ENCODE measurements at places on chromosomes 6 and 20.

- no peak for DNase-seq
These were observed 159.1 kb upstream of the TOP1 start for GRCh38 chr20:40869218-40870147.

GRCh38 chr6:34644716-34645115 is 51.9 kb downstream of the ILRUN start:
- no peak for DNase-seq

GRCh38 chr6:2363211-2363610 is 117.8 kb upstream of the GMDS start:
- no peak for DNase-seq

- DNase-seq, result no peak
These were observed 143.1 kb upstream of the ARID1B start for GRCh38 chr6:156634048-156634447.

- DNase-seq, result no peak
These were observed 169.7 kb upstream of the SALL4 start for GRCh38 chr20:51972056-51972455.

GRCh38 chr6:90230548-90231215 is 66.0 kb downstream of the BACH2 start:
- no peak for DNase-seq

GRCh38 chr6:136510782-136511181 is 39.4 kb downstream of the MAP7 start:
- no peak for DNase-seq

DNA sequence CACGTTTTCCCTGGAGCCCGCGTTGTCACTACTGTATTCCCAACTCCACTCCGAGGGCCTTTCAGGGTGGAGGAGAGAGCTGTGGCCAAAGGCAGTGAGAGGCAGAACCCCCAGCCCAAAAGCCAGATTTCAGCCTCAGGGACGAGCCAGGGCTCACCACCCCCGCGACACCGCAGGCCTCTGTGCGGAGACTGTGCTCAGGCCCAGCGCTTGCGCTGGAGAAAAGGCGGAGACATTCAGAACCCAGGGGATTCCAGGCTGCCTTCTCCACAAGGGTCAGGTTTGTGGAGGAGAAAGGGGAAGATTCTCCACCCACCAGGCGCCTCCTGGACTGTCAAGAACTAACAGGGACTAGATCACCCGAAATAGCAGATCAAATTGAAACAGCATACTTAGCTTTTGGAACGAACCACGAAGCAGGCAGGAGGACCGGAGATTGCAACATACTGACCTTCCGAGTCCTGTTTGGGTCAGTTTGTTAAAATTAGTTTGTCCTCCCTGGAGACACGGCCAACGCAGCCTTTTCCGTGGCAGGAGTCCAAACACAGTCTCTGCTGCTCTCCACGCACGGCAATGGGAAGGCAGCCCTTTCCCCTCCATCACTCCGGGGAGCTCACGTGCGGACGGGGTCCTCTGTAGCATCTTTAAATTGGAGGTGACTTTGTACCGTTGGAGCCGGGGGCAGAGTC is 14.4 kb downstream of the DLL1 start:
- no peak for DNase-seq

GRCh38 chr6:43616725-43617472 is 12.2 kb downstream of the GTPBP2 start:
- DNase-seq, result no peak

GRCh38 chr6:147057705-147058342 is 146.4 kb upstream of the STXBP5 start:
- no peak for DNase-seq

DNA sequence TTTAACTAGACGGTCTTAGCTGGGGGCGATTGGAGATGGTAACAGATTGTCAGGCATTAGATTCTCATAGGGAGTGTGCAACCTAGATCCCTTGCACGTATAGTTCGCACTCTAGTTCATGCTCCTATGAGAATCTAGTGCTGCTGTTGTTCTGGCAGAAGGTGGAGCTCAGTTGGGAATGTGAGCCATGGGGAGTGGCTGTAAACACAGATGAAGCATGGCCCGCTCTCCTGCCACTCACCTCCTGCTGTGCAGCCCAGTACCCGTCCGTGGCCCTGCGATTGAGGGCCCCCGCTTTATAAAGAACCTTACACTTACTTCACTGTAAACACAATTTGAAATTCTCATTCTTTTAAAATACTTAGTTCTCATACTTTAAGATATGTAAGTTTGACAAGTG is 339.4 kb downstream of the CDH26 start:
- no peak for DNase-seq

- no peak for DNase-seq
These were observed 102.1 kb upstream of the STMND1 start for GRCh38 chr6:16999491-17000436.

GRCh38 chr6:35449287-35449881 is 2.8 kb upstream of the FANCE start:
- peak; percentile 39 for DNase-seq

GRCh38 chr20:13700761-13701160 is 62.0 kb upstream of the TASP1 start:
- DNase-seq, result no peak

- DNase-seq, result no peak
These were observed 336.9 kb downstream of the CD83 start for GRCh38 chr6:14454473-14454775.

GRCh38 chr6:145814035-145814500 is 527 bp downstream of the FBXO30 start:
- DNase-seq, result peak; percentile 44

DNA sequence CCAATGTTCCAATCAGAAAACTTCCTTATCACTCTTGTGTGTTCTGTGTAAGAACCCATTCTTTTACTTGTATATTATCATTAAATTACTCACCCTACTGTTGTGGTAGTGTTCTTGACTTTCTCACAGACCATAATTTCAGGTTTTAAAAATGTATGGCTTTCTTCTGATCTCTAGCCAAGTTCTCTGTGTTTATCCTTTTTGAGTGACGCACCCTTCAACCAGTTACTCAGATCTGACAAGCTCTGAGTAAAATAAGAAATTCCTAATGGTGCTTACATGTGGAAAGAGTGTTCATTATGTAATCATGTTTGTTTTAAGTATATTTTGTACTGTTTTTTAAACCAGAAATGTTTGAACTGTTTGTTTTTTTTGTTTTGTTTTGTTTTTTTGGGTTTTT is 11.0 kb downstream of the TBPL1 start:
- no peak for DNase-seq

DNA sequence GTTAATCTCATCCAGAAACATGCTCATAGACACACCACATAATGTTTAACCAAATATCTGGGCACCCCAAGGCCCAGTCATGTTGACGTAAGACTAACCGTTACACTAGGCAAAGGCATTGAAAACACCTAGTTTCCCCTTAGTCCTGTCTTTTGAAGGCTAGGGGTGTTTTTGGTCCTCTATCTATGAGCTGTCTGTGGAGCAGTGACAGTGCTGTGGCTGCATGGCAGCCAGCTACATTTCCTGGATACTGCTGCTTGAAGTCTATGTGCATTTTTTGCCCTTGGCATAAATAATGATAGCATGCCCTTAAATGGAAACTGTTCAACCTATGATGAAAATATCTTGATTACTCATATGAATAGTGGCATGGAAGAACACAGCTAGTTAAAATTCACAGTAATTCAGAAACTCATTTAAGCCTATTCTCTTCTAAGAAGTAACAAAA is 18.6 kb downstream of the FARS2 start:
- DNase-seq, result no peak

- no peak for DNase-seq
These were observed 339.4 kb downstream of the CDKAL1 start for GRCh38 chr6:20873425-20874190.

GRCh38 chr6:83862776-83863471 is 3.4 kb downstream of the CYB5R4 start:
- no peak for DNase-seq

DNA sequence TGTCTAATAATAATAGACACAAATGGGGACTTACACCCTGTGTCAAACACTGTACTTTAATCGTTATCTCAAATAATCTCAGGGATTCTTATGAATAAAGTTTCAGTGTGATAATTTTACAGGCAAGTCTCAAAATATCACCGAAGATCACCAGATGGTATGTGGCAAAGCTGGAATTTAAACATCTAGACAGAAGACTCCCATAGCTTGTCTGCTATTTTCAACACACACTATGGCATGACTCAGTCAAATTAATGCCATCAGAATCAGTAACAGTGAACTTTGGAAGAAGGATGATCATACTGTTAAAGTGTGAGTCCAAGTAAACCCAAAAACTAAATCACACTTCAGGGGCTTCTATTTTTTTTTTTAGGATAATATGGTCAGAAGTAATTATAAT is 867.6 kb upstream of the FLRT3 start:
- no peak for DNase-seq

GRCh38 chr6:152206072-152206818 is 398.8 kb downstream of the ESR1 start:
- DNase-seq, result no peak

DNA sequence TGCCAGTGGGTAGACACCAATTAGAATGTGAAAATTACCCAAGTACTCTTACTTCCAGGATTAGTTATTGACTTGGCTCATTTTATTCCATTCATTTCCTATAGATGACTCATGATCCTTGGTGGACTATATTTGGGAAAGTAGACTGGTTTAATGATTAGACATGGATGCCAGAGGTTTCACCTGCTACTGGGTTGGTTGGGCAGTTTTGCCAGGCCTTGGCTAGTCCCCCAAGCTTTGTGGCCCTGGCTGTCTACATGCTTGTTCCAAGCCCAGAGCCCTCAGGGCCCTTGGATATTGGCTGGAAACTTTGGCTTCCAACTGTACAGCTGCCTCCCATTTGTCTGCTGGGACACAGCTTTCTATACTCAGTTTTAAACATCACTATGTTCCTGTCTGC is 104.1 kb downstream of the ZFP64 start:
- no peak for DNase-seq

- no peak for DNase-seq
These were observed 23.4 kb downstream of the PACSIN1 start for GRCh38 chr6:34489207-34489805.

DNA sequence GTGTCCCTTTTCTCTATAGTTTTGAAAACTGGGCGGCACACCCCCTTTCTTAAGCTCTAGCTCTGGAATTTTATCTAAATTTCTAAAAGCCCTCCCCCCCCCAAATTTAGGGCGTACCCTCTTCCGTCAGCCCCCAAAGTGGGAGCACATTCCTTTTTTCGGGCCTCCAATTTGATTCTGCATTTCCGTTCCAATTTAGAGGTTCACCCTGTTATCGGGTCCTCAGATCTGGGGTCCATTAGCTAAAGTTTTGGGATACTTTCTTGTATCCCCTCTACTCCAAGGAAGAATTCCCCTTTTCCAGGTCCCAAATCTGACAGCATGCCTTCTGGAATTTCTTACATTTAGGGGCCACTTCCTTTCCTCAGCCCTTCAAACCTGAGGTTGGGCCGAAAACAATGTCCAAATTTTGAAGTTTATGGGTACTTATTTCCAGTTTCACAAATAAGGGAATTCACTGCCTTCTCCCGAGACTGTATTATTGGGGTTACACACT is 796 bp downstream of the PHF20 start:
- no peak for DNase-seq

DNA sequence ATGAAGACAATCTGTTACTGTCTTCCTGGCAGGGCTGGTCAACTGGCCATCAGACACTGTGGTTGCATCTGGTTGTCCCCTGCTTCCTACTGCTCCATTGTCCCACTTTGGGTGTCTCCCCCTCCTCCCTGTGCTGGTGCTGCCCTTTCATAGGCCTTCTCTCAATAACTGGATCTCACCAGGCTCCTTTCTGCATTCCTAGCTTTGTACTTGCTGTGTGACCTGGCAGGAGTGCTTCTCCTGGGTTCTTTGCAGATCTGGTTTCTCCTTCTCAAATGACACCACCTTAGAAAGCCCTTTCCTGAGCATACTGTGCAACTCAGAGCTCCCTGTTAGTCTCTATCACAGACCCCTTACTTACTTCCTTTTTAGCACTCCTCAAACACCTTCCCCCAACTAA is 223.0 kb downstream of the BCKDHB start:
- DNase-seq, result no peak

- DNase-seq, result no peak
These were observed 91.0 kb downstream of the TOX2 start for GRCh38 chr20:44005661-44006060.

- DNase-seq, result no peak
These were observed 28.0 kb upstream of the ANGPT4 start for GRCh38 chr20:944148-944547.

DNA sequence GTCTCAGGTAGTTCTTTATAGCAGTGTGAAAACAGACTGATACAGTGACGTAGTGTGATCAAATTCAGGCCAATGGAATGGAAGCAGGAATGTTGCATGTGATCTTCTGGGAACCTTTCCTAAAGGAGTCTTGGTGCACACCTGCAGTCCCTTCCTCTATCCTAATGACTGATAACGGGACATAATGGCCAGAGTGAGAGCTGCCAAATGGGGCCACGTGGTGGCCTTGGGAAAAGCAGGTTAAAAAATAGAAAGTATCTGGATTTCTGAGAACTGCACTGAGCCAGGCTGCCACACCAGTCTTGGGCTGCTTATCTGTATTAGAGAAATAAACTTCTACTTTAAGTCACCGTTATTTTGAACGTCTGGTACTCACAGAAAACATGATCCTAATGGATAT is 51.9 kb downstream of the MEP1A start:
- no peak for DNase-seq

GRCh38 chr6:98641949-98642719 is 192.2 kb upstream of the POU3F2 start:
- DNase-seq, result no peak

Measured in T1000 (cell line).